ENCODE measurements at places on chromosomes 2 and 18. TPM values are rescaled to one million over a fixed set of nuclear protein-coding genes. Genes with fewer than 3 reads are reported as not detected.

LRP1B gene
- under 0.01 TPM for total RNA-seq

SLC9A2 gene
- not detected for total RNA-seq

SERPINB12 gene
- not detected for total RNA-seq

UNC80 gene
- total RNA-seq = not detected

EHD3 gene
- total RNA-seq = 7.9 TPM

LOXL3 gene
- total RNA-seq = 4.4 TPM

CENPA gene
- total RNA-seq = 21.1 TPM

GALR1 gene
- not detected for total RNA-seq

CNDP2 gene
- total RNA-seq = 50.0 TPM

CENPO gene
- 15.2 TPM for total RNA-seq

RAMP1 gene
- not detected for total RNA-seq

C2orf66 gene
- not detected for total RNA-seq

EVA1A gene
- 138 TPM for total RNA-seq

Data from epithelial cell of umbilical artery (primary cell).